Hematopoietic multipotent progenitor cell treated with erythropoietin and hydrocortisone succinate and interleukin-3 and kit ligand, for 15 days (in vitro differentiated cells): ENCODE measurements at places on chromosomes 1 and 21.

GRCh38 chr1:164688791-164689190, 129.8 kb downstream of the PBX1 start:
- DNase-seq, result no peak

DNA sequence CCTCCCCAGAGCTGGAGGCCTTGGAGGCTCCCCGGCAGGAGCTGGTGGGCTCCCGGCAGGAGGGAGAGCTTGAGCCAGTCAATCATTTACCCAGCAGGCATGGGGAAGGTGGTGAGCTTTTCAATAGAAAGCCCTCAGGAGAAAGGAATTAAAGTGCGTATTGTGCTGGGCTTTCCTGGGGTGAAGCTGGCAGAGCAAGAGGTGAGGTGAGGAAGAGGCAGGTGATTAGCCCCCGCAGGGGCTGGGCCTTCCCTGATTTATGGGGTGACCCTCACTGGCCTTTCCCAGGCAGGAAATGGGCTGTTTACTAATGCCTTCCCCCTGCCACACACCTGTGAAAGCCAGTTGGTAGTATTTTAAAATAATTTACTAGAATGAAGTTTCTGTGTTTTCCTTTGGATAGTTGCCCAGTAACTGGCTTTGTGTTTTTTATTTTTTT, 25.8 kb downstream of the CLDN14 start:
- no peak for DNase-seq

DNA sequence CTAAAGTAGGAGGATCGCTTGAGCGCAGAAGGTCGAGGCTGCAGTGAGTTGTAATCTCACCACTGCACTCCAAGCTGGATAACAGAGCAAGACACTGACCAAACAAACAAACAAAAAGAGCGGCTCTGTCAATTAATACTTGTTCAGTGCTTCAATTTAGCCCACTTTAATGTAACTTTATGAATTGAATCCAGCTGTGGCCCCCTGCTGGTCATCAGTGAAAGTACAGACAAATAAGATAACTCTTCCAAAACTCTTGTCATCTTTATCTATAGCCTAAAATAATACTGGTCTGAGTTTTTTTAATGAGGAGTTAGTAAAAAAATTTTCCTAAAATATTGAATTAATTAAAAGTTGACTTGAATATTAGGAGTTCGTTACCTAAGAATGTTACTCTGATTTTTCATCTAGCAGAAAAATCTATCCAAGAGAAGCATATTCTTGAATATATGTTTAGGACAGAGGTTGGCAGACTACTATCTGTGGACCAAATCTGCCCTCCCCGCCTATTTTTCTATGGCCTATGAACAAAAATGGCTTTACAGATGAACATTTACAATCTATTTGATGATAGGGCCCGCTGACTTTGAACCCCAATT, 26.1 kb downstream of the ATP5PF start:
- peak; percentile 59 for DNase-seq

- DNase-seq, result no peak
Measured at GRCh38 chr1:80659161-80659560, 1141.6 kb upstream of the ADGRL2 start.

DNA sequence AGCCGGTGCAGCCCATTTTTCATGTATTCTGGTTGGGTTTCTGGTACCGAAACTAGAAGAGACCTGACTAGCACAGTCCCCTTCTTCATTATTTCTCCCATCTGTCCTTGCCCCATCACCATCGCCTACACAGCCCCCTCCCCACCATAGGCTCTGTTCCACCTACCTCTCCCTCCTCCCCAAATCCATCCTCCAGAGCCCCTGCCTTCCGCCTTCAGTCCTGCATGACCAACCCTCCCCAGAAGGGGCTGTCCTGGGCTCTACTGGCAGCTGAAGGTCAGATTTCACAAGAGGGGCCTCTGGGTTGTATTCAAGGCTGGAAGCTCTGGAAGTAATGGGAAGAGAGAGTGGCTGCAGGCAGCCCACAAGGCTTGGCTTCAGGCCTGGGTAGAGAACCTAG, 55.2 kb downstream of the SDC3 start:
- DNase-seq, result no peak

DNA sequence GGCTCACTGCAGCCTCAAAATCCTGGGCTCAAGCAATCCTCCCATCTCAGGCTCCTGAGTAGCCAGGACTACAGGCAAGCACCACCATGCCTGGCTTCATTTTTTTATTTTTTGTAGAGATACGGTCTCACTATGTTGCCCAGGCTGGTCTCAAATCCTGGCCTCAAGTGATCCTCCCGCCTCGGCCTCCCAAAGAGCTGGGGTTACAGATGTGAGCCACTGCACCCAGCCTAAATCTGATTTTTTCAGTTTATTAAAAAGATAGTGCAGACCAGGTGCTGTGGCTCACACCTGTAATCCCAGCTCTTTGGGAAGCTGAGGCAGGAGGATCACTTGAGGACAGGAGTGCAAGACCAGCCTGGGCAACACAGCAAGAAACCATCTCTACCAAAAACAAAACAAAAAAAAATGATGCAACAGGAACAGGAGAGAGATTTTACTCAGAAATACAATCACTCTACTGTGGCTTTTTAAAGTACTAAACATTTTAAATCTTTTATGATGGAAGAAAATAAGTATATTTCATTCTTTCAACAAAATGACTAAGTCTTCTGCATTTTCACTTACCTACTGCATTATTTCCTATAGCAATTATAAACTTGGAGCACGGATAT, 1.9 kb downstream of the PSMG1 start:
- no peak for DNase-seq

DNA sequence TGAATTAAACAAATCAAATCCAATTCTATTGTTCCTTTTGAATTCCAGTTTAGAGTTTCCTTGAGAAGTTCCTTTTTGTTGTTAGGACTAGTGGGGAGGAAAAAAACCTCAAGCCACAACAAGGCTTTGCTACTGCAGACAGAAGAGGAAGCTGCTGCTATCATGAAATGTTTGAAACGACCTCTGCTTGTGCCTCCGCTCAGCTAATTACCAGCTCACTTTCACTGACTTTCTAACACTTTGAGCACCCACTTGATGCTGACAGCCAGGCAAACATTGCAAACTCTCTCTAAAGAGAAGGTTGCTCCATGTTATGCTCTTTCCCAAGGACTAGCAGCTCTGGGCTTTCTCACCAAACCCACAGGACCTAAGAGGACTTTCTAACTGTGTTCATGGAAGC, 203.9 kb upstream of the PROX1 start:
- no peak for DNase-seq

DNA sequence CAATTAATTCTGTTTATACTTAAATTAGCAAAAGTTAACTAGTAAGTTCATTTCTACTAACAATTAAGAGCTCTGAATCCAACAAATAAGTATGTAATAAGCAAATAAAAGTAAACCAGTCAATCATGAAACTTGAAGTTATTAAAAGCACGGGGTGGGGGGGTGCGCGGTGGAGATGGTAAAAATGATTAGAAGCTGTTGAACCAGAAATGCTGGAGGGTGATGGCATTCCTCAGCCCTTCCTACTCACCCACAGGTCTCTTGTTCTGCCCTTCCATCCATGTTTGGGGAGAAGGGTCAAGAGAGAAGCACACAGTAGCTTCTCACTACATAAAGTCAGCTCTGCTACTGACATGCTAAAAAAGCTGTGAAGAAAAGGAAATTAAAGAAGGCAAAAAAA, 63.5 kb downstream of the AKT3 start:
- no peak for DNase-seq

DNA sequence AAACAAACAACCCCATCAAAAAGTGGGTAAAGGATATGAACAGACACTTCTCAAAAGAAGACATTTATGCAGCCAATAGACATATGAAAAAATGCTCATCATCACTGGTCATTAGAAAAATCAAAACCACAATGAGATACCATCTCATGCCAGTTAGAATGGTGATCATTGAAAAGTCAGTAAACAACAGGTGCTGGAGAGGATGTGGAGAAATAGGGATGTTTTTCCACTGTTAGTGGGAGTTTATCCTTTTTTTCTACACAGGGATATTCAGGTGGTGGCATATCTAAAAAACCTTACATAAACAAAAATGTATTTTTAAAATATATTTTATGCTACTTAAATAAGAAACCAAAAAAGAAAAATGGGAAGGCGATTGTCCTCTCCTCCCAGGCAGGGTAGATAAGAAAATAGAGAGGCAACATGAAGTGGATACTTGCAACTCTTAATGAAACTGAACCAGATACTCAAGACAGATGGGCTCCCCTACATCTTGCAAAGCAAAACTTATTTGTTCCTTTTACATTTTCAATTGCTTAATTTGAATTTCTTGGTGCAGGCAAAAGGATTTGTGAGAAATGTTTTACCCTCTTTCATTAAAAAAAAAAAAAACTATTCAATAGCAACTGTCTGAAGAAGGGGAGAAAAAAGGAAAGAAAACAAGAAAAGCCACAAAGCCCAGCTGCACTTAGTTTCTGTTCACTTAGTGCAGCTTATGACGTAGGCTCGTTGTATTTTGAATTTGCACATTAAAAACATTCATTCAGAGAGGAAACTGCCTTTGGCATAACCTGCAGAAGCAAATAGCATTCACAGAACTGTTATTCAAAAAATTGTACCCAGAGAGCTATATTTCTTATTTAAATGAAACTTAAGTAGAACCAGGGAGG, 36.9 kb upstream of the RGS1 start:
- DNase-seq, result no peak

DNA sequence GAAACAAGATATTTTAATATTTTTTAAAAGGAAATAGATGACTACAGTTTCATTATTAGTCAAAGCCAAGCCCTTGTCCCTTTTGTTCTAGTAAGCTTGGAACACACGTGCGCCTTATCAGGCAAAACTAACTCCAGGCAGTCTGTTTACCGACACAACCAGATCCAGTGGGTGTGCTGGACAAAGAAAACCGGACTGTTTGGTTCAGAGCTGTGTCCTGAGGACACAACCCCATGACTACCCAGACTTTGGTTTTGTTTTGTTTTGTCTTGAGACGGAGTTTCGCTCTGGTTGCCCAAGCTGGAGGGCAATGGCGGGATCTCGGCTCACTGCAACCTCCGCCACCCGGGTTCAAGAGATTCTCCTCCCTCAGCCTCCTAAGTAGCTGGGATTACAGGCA, 13.9 kb upstream of the RHOU start:
- DNase-seq, result no peak

- DNase-seq, result no peak
Measured at GRCh38 chr1:41980827-41981653, 62.3 kb upstream of the HIVEP3 start.

GRCh38 chr1:177796561-177796960, 173.3 kb downstream of the SEC16B start:
- DNase-seq, result no peak

- no peak for DNase-seq
Measured at GRCh38 chr1:205943245-205943644, at the start of gene SLC26A9. Gene SLC26A9, minus strand, starts transcription at chr1:205943456. Its CDS starts 7,636 bp downstream, at chr1:205935820.

DNA sequence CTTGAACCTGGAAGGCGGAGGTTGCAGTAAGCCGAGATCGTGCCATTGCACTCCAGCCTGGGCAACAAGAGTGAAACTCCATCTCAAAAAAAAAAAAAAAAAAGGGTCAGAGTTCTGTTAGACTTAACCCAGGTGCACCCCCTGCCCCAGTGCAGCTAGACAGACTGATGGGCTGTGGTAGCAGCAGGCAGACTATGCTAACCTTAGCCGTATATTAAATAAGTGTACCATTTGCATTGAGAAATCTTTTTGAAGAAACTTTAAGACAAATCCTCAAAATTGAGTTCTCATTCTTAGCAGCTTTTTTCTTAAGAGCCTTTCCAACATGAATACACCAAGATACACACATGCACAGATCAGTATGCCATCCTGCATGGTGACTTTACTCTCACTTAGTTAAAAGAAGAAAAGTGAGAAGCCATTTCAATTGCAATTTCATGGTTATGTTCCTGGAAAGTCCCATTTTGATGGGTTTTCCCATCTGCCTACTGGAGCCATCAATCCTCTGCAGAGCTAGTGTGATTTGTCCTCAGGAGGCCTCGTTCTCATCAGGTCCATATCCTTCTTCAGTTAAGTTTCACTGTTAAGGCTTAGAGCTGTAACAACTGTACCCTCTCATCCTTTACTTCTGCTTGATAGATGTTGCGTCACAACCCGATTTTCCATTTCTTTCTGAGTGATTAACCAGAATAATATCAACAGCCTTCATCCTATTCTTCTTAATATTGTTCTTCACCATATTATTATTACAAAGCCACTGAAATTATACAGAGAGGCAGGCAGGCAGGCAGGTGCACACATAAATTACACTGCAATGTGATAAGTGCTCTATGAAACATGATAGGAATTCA, 7.3 kb downstream of the FCRLB start:
- no peak for DNase-seq

DNA sequence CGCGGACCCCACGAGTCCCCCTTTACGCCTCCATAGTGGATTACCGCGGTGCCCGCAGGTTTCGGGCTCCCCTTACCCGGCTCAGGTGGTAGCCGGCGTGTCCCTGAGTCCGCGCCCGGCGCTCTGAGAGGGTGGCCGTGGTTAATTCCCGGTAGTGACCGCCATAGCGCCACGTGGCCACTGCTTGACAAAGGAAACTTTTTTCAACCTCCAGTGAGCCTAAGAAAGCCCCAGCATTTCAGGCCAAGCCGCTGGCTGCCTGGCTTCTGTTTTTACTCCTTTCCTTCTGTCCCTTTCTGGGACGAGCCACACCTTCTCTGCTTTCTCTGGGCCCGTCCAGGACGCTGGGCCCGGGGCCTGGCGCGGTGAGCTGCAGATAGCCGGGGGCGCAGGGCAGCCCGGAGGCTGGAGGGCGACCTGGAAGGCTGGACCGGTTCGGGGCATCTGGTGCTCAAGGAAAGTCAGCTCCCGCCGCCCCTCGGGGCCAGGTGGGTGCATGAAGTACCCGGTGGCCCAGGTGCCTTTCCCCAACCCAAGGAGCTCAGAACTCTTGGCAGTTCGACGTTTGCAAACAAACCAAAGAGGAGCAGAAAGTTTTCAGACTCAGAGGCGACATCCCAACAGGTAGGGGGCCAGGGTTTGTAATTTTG, 540 bp upstream of the C1orf198 start:
- DNase-seq, result no peak

DNA sequence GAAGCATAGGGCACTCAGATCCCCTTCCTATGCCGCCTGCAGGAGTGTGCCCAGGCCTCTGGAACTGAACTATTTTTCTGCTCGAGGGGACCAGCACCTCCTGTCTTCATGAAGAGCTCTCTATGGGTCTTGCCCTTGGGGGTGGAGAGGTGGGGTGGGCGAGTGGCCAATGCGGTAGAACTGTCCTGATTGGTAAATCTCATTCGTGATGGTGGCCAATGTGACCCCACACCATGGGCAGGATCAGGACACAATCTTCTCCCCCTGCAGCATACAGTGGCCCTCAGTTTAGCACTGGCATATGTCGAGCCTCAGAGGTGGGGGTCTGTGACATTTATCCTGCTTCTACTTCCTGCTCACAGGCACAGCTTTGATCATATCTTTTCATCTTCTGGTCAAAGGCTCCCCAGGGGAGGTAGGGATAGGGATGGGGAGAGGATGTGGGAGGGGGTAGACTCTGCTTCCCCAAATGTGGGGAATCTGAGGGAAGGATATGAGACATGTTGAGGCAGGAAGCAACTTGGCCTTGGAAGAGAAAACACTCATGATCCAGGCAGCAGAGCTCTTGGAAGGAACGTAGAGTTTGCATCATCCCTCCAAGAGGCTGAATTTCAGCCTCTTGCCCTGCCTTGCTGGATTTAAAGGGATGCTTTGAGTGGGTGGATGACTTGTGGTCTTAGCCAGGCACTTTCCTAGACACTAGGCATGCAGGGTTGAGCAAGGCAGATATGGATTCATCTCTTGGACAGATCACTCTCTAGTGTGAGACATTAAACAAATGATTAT, 81.8 kb downstream of the LAMC2 start:
- DNase-seq, result no peak

- DNase-seq, result peak; percentile 33
Measured at GRCh38 chr1:38872401-38873026, 634 bp downstream of the MYCBP start.

GRCh38 chr1:204837440-204838084, 33.1 kb upstream of the NFASC start:
- no peak for DNase-seq
